ENCODE measurements at places on chromosomes 6 and 20. TPM values are rescaled to one million over a fixed set of nuclear protein-coding genes. Genes with fewer than 3 reads are reported as not detected.

POU5F1 gene
- not detected for total RNA-seq

BTNL2 gene
- not detected for total RNA-seq

HRH3 gene
- total RNA-seq = not detected

TSBP1 gene
- total RNA-seq = not detected

OOEP gene
- total RNA-seq = 0.33 TPM

MYL9 gene
- 1.1 TPM for total RNA-seq

BPIFB1 gene
- total RNA-seq = not detected

HDGFL1 gene
- not detected for total RNA-seq

PTK7 gene
- total RNA-seq = 0.23 TPM

HLA-DQA1 gene
- 35.4 TPM for total RNA-seq

ADGRB3 gene
- not detected for total RNA-seq

RAMACL gene
- total RNA-seq = not detected

OGFRL1 gene
- total RNA-seq = 9.9 TPM

TMEM244 gene
- total RNA-seq = 0.43 TPM

ESR1 gene
- total RNA-seq = 1.2 TPM
